Heart right ventricle (tissue), 16 donors: ENCODE measurements at places on chromosomes 11 and 22. TPM values are rescaled to one million over a fixed set of nuclear protein-coding genes. Genes with fewer than 3 reads are reported as not detected.

PACSIN2 gene
- total RNA-seq, result 69.3 TPM

ACTN3 gene
- not detected for total RNA-seq

CFAP68 gene
- 34.0 TPM for total RNA-seq

ESAM gene
- total RNA-seq, result 32.1 TPM

CNTN5 gene
- not detected for total RNA-seq

CPT1B gene
- 450 TPM for total RNA-seq

OR10V1 gene
- total RNA-seq, result not detected

LRRN4CL gene
- total RNA-seq, result 2.5 TPM

RAB1B gene
- 127 TPM for total RNA-seq

ART1 gene
- total RNA-seq, result 0.22 TPM

TBX1 gene
- 1.8 TPM for total RNA-seq

RASL10A gene
- total RNA-seq, result 1.6 TPM

MRGPRX3 gene
- not detected for total RNA-seq

DNAJB7 gene
- not detected for total RNA-seq

BTBD10 gene
- 21.6 TPM for total RNA-seq

SLC6A5 gene
- not detected for total RNA-seq

CASP5 gene
- not detected for total RNA-seq

CYTH4 gene
- total RNA-seq, result 5.0 TPM

HBB gene
- 253 TPM for total RNA-seq

FIBIN gene
- total RNA-seq, result 8.5 TPM

PRR33 gene
- total RNA-seq, result 3.8 TPM

IGLL1 gene
- not detected for total RNA-seq

ANKRD49 gene
- 4.8 TPM for total RNA-seq

NPTXR gene
- 14.7 TPM for total RNA-seq

UBQLNL gene
- total RNA-seq, result not detected
